ENCODE measurements at places on chromosomes 4 and X. TPM values are rescaled to one million over a fixed set of nuclear protein-coding genes. Genes with fewer than 3 reads are reported as not detected.

Gene ARAP2
- 87.7 TPM for total RNA-seq

GRCh38 chr4:156754832-156755570 is 216.6 kb downstream of the PDGFC start:
- DNase-seq: no peak

GRCh38 chrX:19747652-19748610 is 139.5 kb downstream of the SH3KBP1 start:
- DNase-seq: peak; percentile 76

DNA sequence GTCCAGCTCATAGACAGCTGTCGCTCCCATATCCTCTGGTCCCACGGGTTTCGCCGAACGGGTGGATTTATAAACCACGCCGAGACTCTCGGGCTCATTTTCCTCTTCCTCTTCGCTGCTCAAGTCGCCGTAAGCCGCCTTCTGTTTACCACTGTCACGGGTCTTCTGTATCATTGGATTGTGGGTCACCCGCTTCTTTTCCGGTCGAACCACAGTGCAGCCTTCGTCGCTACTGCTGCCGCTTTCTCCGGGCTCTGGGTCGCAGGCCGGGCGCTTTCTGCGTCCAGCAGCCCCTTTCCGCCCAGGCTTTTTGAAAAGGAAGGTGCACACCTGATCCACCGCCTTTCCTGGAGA is 311 bp downstream of the RNF113A start:
- no peak for DNase-seq

GRCh38 chr4:70914000-70914399 is 11.8 kb downstream of the MOB1B start:
- no peak for DNase-seq

Gene NUP62CL
- total RNA-seq: 1.2 TPM

Gene VCX3A
- total RNA-seq: not detected
